Large intestine (tissue), 12 donors: ENCODE measurements at places on chromosomes 11 and 22. TPM values are rescaled to one million over a fixed set of nuclear protein-coding genes. Genes with fewer than 3 reads are reported as not detected.

GRCh38 chr11:46686886-46687795 lies 13.3 kb downstream of the ARHGAP1 start:
- DNase-seq: no peak

The GAS2L1 gene
- polyA plus RNA-seq: 6.1 TPM

The TREH gene
- polyA plus RNA-seq: 74.4 TPM

The GRM5 gene
- 0.06 TPM for polyA plus RNA-seq

GRCh38 chr11:8766988-8767374 lies 84.4 kb downstream of the RPL27A start:
- DNase-seq: no peak

GRCh38 chr22:42972649-42973535 lies 42.1 kb downstream of the PACSIN2 start:
- DNase-seq: peak; percentile 65

The BCO2 gene
- 11.0 TPM for polyA plus RNA-seq

- no peak for DNase-seq
Observed at GRCh38 chr22:31952094-31952401, 7.7 kb downstream of the YWHAH start.

The OR2AT4 gene
- 3.2 TPM for polyA plus RNA-seq

- DNase-seq: peak; percentile 41
Observed at GRCh38 chr11:12765428-12765827, 91.2 kb downstream of the TEAD1 start.

GRCh38 chr11:132846075-132846474 lies 686.2 kb downstream of the OPCML start:
- DNase-seq: no peak

The NEFH gene
- 5.6 TPM for polyA plus RNA-seq

DNA sequence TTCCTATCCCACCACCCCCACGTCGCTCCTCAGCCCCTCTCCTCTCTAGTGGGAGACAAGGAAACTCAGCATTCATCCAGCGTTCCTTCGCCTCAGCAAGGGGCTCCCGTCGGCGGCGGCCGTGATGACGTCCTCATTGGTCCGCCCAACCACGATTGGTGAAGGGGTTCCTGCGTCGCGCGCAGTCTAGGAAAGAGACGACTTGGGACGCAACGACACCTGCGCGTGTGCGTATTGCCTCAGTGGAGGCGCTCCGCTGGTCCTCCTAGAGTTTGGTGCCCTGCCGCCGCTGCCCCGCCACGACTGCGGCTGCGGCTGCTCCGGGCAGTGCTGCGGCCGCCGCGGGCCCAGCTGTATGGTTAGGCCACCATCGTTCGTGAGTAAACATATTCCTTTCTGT lies 56.6 kb downstream of the CCDC81 start:
- DNase-seq: no peak

The PKNOX2 gene
- 3.6 TPM for polyA plus RNA-seq

DNA sequence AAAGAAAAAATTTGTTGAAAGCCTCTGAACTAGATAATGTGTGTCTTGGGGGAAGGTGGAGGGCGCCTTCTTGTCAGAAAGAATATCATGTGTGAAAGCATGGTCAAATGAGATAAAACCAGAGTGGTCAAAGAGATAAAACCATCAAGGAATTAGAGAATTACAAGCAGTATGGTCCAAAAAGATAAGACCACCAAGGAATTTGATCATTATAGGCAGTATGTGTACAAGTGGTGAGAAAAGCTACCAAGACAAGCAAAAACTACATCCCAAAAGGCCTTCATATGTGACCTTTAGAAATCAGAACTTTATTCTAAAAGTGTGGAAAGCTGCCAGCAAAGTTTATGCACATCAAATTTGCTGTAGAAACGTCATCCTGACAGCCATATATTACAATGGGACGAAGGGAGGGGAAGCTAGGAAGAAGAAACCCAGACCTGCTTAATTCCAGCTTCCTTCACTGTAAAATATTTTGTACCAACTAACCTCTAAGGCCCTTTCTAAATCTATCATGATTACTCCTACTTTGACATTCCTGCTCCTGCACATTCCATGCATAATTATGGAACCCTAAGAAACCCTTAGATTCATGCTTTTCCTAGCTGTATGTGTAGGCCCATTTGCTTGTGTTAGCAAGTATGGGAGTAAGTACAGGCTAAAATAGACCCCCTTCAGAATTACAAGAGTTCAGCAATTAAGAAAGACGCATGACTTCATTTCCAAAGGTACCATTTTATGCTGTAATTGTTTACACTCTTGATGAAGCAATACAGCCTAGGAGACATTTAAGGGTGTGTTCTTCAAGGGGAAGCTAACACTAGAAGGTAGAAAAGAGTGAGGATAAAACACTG lies 51.6 kb downstream of the LGR4 start:
- DNase-seq: no peak

The NXPE1 gene
- polyA plus RNA-seq: 0.07 TPM

DNA sequence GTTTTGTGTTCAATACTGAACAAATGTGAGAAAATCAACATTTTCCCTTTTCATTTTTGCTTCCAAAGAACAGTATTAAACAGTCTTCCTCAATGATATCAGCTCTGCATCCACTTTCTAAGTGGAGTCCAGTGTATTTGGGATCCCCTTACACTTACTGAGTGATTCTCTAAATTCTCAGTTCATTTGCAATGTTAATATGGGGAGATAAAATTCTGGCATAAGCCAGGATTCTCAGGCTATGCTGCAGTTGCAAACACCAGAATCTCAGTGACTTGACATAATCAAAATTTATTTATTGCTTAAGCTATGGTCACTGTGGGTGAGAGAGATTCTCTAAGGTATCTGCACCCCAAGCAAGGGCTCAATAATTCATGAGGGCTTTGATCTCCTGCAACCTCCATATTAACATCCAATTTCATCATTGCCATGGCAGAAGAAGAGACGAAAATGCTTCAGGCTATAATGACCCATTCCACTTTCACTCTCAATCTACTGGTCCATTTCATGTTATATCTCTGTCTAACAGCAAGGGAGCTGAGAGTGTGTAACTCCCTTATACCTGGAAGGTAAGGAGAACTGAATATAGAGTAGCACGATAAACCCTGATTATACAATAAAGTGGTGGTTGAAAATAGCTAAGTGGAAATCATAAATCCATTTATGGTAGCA lies 64.1 kb upstream of the CARD18 start:
- DNase-seq: no peak

DNA sequence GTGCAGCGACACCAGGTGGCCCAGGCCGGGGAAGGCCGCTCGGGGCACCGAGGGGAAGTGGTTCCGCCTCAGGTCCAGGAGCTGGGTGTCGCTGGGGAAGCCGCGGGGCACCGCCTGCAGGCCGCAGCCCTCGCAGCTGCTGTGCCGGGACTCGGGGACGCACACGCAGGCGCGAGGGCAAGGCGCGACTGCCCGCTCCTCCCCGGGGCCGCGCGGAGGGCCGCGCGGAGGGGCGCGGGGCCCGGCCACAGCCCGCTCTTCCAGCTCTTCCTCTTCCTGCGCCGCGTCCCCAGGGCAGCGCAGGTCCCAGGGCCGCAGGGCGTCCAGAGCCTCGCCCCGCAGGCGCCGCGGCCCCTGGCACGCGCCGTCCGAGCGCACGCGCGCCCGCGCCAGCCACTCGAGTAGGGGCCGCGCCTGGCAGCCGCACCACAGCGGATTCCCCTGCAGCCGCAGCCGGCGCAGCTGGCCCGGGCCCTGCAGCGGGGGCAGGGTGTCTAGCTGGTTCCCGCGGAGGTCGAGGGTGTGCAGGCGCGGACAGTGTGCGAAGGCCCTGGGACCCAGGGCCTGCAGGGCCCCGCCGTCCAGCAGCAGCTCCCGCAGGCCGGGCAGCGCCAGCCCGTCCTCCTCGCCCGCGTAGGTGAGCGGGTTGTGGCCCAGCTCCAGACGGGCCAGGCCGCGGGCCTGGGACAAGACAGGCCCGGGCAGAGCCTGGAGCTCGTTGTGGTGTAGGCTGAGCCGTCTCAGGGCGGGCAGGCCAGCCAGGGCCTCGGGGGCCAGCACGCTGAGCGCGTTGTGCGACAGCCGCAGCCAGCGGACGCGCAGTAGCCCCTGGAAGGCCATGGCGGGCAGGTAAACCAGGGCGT lies 2.8 kb downstream of the CHADL start:
- DNase-seq: peak; percentile 81

The SCARF2 gene
- polyA plus RNA-seq: 5.3 TPM

DNA sequence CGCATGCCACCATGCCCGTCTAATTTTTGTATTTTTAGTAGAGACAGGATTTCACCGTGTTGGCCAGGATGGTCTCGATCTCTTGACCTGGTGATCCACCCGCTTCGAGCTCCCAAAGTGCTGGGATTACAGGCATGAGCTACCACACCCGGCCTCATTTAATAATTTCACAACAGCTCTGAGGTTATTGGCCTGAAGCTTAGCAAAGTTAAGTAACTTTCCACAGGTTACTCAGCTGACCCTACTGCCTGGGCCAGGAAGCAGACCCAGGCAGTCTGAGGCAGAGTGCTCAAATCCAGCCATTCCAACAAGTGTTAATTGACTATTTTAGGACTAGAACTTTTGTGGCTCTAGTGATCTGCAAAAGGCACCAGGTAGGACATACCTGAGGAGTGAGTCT lies 52.2 kb upstream of the L3MBTL2 start:
- DNase-seq: peak; percentile 9

GRCh38 chr11:39365809-39366436 lies 2093.5 kb downstream of the LRRC4C start:
- DNase-seq: peak; percentile 39

DNA sequence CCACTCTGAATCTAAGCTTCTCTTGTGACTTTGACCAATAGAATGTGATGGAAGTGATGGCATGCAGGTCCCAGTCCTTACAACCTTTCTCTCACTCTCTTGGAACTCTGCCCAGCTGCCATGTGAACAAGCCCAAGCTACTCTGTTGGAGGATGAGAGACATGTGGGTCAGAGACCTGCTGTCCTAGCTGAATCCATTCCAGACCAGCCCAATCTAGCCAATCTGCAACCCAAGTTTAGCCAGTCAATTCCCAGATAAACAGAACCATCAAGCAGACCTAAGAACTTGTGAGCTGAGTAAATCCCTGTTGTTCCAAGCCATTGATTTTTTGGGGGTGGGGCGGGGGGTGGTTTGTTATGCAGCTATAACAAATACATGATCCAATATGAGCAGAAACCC lies 69.2 kb upstream of the GRK3 start:
- peak; percentile 60 for DNase-seq
